Chondrocyte (in vitro differentiated cells): ENCODE measurements at places on chromosomes 7 and 10. TPM values are rescaled to one million over a fixed set of nuclear protein-coding genes. Genes with fewer than 3 reads are reported as not detected.

DNA sequence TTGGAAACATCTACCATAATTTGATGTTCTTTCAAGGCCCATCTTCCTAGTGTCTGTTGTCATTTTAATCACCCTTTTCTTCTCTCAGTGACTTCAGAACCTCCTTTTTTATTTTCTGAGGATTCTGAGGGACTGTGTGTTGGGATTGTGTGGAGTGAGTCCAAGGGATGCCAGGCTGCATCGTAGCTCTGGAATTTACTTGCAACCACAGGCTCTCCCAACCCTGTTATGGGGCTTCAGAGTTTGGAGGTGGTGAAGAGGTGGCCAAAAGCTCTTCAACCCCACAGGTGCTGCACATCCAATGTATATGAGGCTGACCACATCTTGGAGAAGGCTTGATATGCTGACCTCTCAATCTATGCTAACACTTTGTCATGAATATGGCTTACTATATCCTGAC, 79.5 kb upstream of the GPR141 start:
- H3K4me3 ChIP-seq: no peak overlapping the region
- no peak for DNase-seq

DNA sequence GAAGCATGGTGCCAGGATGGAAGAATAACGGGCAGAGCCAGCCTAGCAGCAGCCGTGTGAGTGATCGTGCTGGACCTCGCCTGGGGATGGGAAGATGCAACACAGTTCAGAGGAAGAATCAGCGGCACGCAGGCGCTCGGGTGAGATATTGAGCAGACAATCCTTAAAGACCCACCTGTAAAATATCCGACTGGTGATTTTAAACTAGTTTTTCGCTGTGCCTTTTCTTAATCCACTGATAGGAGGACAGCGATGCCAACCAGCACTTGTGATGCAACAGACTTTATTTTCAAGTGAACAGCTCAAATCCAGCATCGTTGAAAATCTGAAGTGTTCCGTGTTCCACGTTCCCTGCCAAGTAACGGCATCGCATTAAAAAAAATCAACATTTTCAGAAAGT, 214.7 kb downstream of the TEX36 start:
- no peaks in the 10 kb centered on the region for H3K36me3 ChIP-seq
- no peak overlapping the region for H3K27ac ChIP-seq
- peaks cover 32% of the 10 kb centered on the region for H3K27me3 ChIP-seq
- H3K4me3 ChIP-seq: no peak overlapping the region
- H3K4me1 ChIP-seq: no peaks in the 10 kb centered on the region

GRCh38 chr10:131260031-131260430, 51.5 kb downstream of the TCERG1L start:
- DNase-seq: no peak
- no peak overlapping the region for H3K27ac ChIP-seq
- H3K36me3 ChIP-seq: no peaks in the 10 kb centered on the region
- H3K27me3 ChIP-seq: no peaks in the 10 kb centered on the region

- peaks cover 33% of the 10 kb centered on the region for H3K4me1 ChIP-seq
- H3K4me3 ChIP-seq: no peak overlapping the region
- peaks cover 2% of the 10 kb centered on the region for H3K36me3 ChIP-seq
- H3K27ac ChIP-seq: no peak overlapping the region
- DNase-seq: no peak
Measured at GRCh38 chr10:132335189-132336063, 3.4 kb downstream of the LRRC27 start.

The DRGX gene
- not detected in 3 replicates for total RNA-seq

DNA sequence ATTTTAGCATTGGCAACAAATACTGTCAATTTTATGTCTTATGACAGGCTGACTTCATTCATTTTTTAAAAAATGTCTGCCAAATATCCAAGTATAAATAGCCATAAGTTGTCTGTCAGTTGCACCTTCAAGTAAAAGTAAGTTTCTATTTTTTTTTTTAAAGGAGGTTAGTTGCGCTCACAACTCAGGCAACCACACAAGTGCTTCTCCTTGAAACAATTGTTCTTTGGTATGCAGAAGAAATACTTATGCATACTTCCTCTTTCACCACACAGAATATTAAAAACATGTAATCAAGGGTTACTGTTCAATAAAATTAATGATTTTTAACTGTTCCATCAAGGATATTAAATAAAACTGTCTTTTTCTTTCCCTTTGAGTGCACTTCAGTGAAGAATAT, 97.9 kb downstream of the RTKN2 start:
- no peak overlapping the region for H3K4me3 ChIP-seq

- H3K4me1 ChIP-seq: peaks cover 24% of the 10 kb centered on the region
- H3K27ac ChIP-seq: peak overlapping the region; percentile 80
- H3K4me3 ChIP-seq: no peak overlapping the region
- DNase-seq: no peak
- no peaks in the 10 kb centered on the region for H3K36me3 ChIP-seq
Measured at GRCh38 chr7:95441042-95441823, 6.4 kb upstream of the PON2 start.

- no peak overlapping the region for H3K4me3 ChIP-seq
- DNase-seq: no peak
- H3K27ac ChIP-seq: no peak overlapping the region
- H3K36me3 ChIP-seq: no peaks in the 10 kb centered on the region
- H3K4me1 ChIP-seq: no peaks in the 10 kb centered on the region
Measured at GRCh38 chr7:7946486-7946885, 22.1 kb upstream of the GLCCI1 start.

- H3K4me3 ChIP-seq: no peak overlapping the region
- H3K27me3 ChIP-seq: no peaks in the 10 kb centered on the region
- DNase-seq: no peak
- no peak overlapping the region for H3K27ac ChIP-seq
Measured at GRCh38 chr10:107656932-107657331, 492.4 kb upstream of the SORCS1 start.

- peaks cover 41% of the 10 kb centered on the region for H3K4me1 ChIP-seq
- H3K4me3 ChIP-seq: peak within 1 kb of the TSS; percentile 91
- H3K36me3 ChIP-seq: peaks cover 11% of the 10 kb centered on the region
- no peak for DNase-seq
Measured at GRCh38 chr7:135170274-135170997, at the start of gene CYREN. Gene CYREN, minus strand, starts transcription at chr7:135170707. Its CDS starts 1,785 bp downstream, at chr7:135168922.

The SRI gene
- 87.3 to 99.9 TPM (median 98.8 TPM) in 3 replicates for total RNA-seq
